Stomach (tissue), 19 donors: ENCODE measurements at places on chromosomes 1 and 21. TPM values are rescaled to one million over a fixed set of nuclear protein-coding genes. Genes with fewer than 3 reads are reported as not detected.

DNA sequence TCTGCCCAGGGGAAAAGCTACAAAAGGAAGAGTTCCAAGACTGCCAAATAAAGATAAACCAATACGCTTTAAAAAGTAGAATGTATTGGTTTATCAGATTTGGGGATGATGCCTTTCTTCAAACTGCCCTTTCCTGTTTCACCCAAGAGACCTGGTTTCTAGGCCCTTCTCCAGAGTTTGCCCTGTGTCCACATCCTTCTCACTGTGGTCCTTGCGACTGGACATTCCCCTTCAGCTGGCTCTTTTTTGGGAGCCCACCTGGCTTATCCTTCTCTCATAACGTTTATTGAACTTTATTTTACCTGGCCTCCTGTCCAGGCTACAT is 490 bp upstream of the CZIB start:
- DNase-seq: no peak

GRCh38 chr1:201944639-201945038 is 1.7 kb downstream of the LMOD1 start:
- DNase-seq: no peak

DNA sequence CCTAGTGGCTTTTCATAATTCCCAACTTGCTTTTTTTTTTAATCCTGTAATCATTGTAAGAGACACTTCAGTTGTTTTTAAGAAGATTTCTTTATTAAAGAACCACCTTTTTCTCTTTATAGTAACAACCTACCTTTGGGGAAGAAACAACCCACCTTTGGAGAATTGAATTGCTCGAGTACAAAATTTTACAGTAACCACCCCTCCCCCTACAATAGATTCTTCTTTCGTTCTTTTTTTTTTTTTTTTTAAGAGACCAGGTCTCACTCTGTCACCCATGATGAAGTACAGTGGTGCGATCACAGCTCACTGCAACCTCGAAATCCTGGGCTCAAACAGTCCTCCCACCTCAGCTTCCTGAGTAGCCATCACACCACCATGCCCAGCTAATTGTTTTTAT is 2.1 kb upstream of the LRRC40 start:
- no peak for DNase-seq

- no peak for DNase-seq
Measured at GRCh38 chr1:174996476-174996875, 3.3 kb upstream of the CACYBP start.

Gene PGBD2
- 8.5 TPM for total RNA-seq
